MCF 10A (cell line): ENCODE measurements at places on chromosomes 2 and 18. TPM values are rescaled to one million over a fixed set of nuclear protein-coding genes. Genes with fewer than 3 reads are reported as not detected.

The HOXD1 gene
- not detected in 2 replicates for total RNA-seq

GRCh38 chr2:219344751-219345430 is 12.3 kb upstream of the RESP18 start:
- DNase-seq = peak; percentile 13

DNA sequence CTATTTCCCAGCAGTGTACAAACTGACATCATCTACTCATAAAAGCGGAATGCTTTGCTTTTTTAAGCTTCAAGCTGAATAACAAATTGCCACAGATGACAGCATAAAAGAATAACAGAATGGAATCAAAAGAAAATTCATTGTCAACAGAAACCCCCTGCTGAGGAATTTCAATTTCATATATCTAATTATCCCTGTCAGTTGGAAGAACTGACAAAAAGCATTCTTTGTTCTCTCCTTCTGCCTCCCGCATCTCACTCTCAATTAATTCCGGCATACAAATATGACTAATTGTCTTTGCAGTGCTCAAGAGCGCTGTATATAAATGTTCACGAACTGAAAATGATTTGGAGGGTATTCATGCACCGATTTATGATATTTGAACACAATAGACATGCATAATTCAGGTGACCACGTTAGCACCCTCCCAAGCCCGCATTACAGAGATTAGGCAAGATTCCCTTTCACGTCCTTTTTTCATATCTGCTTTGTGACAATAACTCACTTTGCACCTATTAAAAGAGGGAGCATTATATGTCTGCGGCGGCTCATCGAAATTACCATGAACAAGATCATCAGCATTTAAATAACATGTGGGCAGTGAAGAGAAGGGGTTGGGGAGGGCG is 277.7 kb upstream of the SALL3 start:
- no peak for DNase-seq

- DNase-seq = no peak
These were observed 11.3 kb downstream of the CMPK2 start for GRCh38 chr2:6854416-6854815.
